NCI-H226 (cell line): ENCODE measurements at places on chromosomes 7 and 10.

DNA sequence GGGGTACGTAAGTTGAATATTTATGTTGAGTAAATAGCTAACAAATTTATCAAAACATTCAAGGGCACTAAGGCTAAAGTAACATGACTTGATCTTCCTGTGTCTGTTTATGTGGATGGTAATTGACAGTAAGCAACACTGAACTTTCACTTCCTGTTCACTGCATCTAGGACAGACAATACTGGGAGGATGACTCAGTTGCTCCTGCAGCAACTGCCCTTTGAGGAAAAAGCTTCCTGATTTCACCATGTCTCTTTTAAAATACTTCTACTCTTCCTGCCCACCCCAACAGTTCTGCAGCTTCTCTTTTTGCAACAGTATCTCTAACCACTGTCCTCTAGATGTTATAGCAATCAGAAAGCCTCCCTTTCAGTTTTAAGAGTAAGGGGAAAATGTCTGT lies 76.6 kb upstream of the HGF start:
- DNase-seq, result no peak

DNA sequence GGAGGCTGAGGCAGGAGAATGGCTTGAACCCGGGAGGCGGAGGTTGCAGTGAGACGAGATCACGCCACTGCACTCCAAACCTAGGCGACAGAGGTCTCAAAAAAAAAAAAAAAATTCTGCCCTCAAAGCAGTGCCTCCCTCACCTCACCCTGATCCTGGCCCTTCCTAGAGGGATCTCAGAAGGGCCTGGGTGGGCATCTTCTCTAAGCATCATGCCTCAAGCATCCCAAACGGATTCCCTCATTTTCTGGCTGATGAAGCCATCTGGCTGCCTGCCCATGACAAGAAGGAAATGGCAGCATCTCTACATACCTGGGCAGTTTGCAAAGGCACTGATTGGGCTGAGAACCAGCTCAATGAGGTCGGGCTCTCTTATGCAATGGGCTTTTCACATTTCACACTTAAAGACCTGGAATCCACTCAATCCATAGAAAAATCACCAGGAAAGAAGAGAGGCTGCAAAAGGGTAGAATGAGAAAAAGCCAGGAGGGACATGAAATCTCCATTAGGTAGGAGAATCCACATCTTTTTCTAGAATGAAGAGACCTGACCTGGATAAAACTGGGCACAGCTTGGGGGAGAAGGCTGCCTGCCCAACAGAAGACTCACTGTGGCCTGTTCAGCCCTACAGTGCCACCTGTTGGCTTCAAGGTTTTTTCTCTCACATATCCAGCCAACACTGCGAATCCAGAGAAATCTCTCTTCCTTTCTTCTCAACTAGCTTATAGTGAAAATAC lies 48.1 kb downstream of the PDLIM1 start:
- DNase-seq, result peak; percentile 38

- DNase-seq, result no peak
These were observed 14.8 kb downstream of the THSD7A start for GRCh38 chr7:11817111-11817740.

- DNase-seq, result no peak
These were observed 16.4 kb downstream of the SORCS3 start for GRCh38 chr10:104657457-104657856.

DNA sequence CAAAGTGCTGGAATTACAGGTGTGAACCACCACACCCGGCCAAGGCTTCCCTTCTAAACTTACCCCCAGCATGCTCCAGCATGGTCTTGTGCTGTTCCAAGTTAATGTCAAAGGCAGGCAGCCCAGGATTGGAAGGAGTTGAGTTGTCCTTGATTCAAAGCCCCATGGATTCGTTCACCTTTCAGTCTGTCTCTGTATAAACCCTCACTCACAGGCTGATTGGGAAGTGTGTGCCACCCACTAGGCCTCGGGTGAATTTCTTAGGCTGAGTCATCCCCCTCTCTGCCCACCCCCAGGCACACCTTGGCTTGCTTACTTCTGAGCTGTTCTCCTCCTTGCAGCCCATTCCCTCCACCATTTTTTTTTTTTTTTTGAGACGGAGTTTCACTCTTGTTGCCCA lies 13.3 kb upstream of the PRDX3 start:
- DNase-seq, result peak; percentile 66

DNA sequence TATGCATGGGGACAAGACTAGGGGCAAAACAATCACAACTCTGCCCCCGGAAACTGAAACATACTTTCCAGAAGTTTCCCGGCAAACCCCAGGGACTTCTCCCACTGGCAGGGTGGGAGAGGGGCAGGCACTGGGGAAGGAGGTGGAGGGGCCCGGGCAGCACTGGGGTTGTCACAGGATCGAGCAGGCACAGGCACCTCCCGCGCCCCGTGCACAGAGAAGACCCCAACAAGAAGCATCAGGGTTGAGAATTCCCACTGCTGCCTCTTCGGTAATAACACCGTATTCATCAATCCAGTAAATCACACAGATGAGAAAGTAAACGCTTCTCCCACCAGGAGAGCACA lies 490.5 kb downstream of the PTPRN2 start:
- DNase-seq, result no peak

DNA sequence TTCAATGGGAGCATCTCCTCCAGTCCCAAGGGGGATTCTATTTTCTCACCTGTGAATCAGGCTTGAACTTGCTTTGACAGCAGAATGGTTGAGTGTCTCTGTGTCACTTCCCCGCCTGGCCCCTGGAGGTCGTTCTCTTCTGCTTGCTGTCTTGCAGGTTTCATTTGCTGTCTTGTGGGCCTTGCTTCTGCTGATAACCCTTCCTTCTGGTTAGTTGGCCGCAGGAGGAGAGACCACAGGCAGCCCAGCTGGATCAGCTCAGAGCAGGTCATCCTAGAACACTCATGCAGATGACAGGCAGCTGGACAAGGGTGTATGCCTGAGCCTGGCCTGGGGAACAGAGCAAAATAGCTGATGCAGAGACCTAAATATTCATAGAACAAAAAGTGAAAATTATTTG lies 344.2 kb upstream of the ADARB2 start:
- no peak for DNase-seq

DNA sequence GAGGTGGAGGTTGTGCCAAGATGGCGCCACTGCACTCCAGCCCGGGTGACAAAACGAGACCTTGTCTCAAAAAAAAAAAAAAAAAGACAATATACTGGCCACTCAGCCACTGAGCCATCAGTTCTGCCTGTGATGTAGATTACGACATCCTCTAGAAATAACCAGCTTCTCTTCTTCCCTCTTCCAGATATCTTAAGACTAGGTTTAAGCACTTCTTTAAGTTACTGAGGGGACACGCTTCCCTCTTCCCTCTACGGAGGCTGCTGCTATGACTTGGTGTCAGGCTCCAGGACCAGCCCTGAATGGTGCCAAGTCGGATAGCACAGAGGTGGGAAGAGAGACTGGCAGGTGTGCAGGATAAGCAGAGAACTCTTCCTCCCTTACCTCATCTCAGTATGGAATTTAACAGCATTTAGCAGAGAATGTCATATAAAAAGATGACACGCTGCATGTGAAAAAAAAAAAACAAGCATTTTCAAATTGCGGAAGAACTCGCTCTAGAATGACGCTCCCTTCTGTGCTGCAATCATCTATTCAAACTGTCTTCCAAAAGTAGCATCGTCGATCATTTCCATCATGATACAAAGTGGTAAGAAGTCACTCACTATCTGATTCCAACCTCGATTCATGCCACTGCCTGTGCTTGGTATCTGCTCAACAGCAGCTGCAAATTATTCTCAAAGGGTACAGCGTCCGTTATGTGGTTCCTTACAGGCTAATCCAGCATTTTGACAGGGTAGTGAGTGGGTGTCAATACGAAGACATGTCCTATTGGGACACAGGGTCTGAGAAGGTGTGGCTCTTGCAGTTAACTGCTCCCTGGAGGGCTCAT lies 13.8 kb downstream of the DAGLB start:
- no peak for DNase-seq

GRCh38 chr7:133294234-133294633 lies 41.4 kb downstream of the EXOC4 start:
- DNase-seq, result no peak

DNA sequence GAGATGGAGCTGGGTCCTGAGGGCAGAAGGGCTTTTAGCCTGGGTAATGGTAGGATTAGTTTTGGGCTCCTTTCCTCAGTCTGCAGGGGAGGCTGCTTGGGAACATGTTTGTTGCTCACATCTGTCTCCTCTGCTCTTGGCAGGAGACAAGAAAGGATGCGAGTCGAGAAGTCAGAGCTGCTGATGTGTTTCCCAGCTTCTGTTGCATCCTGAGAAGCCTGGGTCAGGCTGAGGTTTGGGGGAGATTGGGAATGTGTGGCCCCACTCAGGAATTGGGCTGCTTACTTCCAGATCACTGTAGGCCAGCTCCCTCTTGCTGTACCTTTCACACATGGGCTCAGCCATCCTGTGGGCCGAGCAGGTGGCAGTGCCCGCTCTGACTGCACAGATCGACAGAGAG lies 79.2 kb downstream of the CCNY start:
- no peak for DNase-seq

DNA sequence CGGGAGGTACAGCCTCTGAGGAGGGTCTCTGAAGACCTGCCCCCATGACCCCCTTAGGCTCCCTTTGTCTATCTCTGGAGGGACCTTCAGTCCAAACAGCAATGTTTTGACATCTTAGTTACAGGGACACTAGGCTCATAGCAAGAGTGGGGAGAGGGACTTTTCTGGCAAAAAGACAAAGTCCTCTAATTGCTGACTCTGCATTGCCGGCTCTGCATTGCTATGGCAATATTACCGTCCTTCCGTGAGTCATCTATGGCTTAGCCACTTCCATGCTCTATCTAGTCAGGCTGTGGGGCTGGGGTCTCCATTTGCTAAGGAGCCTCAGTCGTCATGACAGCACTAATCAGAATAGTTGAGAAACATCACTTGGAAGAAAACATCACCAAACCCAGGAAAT lies 952.6 kb downstream of the KCNMA1 start:
- DNase-seq, result no peak

DNA sequence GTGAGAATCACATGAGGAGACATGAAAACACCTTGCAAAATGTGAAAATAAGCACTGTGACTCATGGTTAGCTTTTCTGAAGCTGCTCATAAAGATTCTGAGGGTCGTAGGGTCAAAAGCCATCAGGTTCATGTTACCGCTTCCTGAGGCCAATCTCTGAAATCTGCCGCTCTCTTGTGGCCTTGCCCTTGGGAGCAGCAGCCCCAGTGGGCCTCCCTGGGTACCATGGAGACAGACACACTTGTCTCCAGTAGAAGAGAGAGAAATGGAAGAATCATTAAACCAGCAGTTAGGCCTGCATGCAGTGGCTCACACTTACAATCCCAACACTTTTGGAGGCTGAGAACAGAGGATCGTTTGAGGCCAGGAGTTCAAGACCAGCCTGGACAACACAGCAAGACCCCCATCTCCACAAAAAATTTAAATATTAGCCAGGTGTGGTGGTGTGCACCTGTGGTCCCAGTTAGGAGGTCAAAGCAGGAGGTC lies 42.8 kb downstream of the NIPSNAP2 start:
- DNase-seq, result no peak

DNA sequence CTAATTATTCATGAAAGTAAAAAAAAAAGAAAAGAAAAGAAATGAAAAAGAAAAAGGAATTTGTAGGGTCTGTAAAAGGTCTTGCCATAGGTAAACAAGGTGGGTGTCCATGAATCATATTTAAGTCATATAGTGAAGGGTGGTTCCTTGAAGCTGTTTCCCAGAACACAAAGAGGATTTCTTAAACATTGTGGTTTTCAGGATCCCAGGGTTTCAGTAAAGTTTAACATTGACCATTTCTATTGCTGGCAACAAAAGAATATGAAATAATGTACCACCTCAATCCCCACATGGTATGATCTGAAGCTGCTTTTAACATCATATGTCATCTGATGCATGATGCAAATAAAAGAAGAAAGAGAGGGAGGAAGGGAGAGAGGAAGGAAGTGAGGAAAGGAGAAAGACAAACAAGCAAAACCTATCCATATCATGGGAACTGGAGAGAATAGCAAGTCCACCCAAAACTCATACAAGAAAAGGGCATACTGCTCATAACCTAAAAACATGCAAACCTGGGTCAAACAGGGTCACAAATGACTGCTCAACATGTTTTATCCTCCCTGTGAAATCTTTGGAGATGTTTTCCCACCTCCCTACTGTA lies 663.5 kb downstream of the SORCS1 start:
- no peak for DNase-seq

GRCh38 chr10:111290649-111291048 lies 213.8 kb downstream of the ADRA2A start:
- DNase-seq, result no peak

DNA sequence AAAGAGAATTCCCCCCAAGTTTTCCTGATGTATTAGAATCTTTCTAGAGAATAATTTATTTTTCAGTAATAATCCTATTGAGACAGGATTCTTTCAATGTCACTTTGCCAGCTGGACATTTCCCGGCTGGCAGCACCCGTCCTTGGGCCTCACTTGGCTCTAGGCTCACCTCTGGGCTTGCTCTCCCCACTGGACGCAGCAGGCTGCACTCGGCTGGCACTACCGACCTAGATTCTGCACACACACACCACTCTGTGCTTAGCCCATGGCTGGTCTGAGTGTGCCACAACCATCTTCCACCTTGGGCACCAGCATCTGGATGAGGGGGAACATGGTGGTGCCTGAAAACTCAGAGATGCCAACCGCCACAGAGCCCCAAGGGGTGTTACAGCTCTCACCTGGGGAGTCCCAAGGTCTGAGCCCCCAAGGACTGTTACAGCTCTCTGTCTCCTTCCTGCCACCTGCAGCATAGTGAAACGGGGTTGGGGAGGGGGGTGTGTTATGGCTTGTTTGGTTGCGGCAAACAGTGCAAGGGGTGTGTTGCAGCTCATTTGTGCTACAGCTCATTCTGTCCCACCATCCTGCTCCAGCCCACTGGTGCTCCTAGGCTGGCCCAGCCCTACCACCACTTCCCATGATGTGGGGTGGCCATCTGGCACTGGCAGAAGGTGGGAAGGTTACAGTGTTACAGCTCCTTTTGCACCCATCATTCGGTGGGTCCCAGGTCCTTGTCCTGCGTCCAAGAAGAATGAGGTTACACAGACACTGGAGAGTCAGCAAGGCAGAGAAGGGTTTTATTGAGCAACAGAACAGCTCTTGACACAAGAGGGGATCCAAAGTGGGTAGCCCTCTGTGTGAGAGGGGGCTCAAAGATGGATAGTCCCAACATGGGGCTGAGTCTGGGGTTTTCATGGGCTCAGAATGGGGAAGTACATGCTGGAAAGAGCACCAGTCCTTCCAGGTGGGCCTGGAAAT lies 2.1 kb downstream of the GALNTL5 start:
- DNase-seq, result no peak

- DNase-seq, result no peak
These were observed 255.7 kb upstream of the PPP2R2D start for GRCh38 chr10:131644864-131645658.

- no peak for DNase-seq
These were observed 5.0 kb downstream of the C10orf105 start for GRCh38 chr10:71714592-71714991.
